ENCODE measurements at places on chromosomes 6 and 20.

GRCh38 chr20:46400828-46401477, 5.5 kb downstream of the ELMO2 start:
- DNase-seq, result no peak

GRCh38 chr6:39614393-39614950, 110.7 kb downstream of the KIF6 start:
- no peak for DNase-seq

DNA sequence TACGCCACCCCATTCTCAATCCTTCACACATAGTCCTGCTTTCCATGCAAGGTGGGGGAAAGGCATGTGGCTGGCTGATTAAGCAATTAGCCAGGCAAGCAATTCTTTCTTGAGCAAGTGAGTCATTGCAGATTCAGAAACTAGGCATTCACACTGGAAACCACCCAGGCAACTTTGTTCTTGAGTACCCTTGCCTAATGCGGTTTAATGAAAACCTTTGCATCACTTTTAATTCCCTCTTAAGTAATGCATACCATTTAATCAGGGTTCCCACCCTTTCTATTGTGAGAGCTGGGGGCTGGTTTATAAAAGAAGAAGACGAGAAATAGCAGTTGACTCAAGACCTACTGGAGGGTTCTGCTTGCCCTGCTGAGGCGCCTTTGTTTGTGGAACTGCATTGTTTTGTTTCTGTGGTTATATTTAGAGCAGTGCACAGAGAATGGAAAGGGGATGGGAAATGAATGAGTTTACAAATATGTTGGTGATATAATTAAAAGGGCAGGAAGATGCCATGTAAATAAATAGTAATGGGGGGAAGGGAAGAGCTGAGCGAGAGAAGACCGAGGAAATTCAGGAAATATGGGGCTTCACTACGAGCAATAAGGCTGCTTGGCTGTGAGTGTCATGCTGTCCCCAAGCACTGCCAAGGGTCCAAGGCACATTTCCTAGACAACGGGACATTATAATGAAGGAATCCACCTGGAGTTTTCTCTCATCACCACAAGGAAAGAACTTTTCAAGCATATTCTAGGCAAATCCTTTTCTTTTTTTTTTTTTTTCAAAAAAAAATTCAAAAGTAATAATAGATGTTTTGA, 48.8 kb upstream of the TSHZ2 start:
- no peak for DNase-seq

DNA sequence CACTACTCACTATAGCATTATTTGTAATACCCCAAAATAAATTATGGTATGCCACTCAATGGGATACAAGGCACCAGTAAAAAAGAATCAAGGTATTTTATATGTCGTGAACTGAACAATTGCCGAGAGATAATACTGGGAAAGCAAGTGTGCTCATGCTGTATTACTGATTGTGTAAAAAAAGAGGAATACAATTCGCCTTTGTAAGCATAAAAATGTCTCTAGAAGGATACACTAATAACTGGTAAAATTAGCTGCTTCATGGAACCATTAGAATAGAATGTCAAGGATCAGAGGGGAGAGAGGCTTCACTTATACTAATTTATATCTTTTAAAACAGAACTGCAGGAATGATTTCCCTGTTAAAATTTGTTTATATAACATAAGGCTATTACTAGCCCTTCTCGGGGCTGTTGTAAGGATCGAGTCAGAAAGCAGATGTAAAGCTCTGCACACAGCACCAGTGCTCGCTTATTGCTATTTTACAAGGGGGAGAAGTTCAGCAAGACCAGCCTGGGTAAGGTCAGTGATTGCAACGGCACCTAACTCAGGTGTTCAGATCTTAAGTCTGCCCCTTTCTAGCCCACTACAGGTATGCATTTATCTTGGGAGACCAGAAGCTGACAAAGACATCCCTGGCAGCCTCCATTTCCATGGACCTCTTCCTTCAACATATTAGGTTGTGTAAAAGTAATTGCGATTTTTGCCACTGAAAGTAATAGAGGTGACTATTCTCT, 61.6 kb downstream of the MYH7B start:
- no peak for DNase-seq

GRCh38 chr20:52530571-52530970, 339.0 kb upstream of the ZFP64 start:
- no peak for DNase-seq

- no peak for DNase-seq
Observed at GRCh38 chr6:2110504-2110903, 134.9 kb downstream of the GMDS start.

- no peak for DNase-seq
Observed at GRCh38 chr6:74993136-74993535, 212.7 kb downstream of the COL12A1 start.
